ENCODE measurements at places on chromosomes 2 and 18. TPM values are rescaled to one million over a fixed set of nuclear protein-coding genes. Genes with fewer than 3 reads are reported as not detected.

Gene SP5
- not detected for total RNA-seq

Gene CPO
- not detected for total RNA-seq

Gene M1AP
- not detected for total RNA-seq

Gene DLX1
- total RNA-seq, result 1.8 TPM

Gene GAL3ST2
- total RNA-seq, result not detected

Gene GNLY
- not detected for total RNA-seq

Gene GPR35
- not detected for total RNA-seq

Gene AQP12B
- not detected for total RNA-seq

Gene PARD6G
- 32.2 TPM for total RNA-seq

Gene ACMSD
- total RNA-seq, result not detected

Gene LRATD1
- 8.1 TPM for total RNA-seq

Gene ZAP70
- not detected for total RNA-seq

Gene SPEG
- 13.8 TPM for total RNA-seq

Gene PRR30
- total RNA-seq, result not detected

Gene UGT1A9
- total RNA-seq, result not detected

Gene KLHL41
- total RNA-seq, result not detected

Gene SNTG2
- total RNA-seq, result 0.55 TPM

Gene RAX
- not detected for total RNA-seq

Gene C2orf78
- total RNA-seq, result not detected

Gene ONECUT2
- under 0.01 TPM for total RNA-seq

Gene INHBB
- total RNA-seq, result not detected

Gene SCYGR8
- total RNA-seq, result not detected

Gene BCL2
- total RNA-seq, result 0.84 TPM

Gene NT5DC4
- not detected for total RNA-seq

Gene SELENOI
- total RNA-seq, result 24.7 TPM

Gene TTC32
- total RNA-seq, result 4.8 TPM

Gene DPP4
- 0.27 TPM for total RNA-seq

Gene DSG1
- 0.38 TPM for total RNA-seq

Gene C2orf81
- total RNA-seq, result 4.8 TPM

Gene LYG2
- total RNA-seq, result not detected

Gene PROM2
- 5.9 TPM for total RNA-seq

Data from hair follicular keratinocyte (primary cell).